ENCODE measurements at places on chromosomes 7 and 10.

- no peak for DNase-seq
Measured at GRCh38 chr10:72122221-72122620, 33.9 kb upstream of the SPOCK2 start.

- DNase-seq, result peak; percentile 30
Measured at GRCh38 chr10:90484518-90484917, 373.3 kb downstream of the HTR7 start.

DNA sequence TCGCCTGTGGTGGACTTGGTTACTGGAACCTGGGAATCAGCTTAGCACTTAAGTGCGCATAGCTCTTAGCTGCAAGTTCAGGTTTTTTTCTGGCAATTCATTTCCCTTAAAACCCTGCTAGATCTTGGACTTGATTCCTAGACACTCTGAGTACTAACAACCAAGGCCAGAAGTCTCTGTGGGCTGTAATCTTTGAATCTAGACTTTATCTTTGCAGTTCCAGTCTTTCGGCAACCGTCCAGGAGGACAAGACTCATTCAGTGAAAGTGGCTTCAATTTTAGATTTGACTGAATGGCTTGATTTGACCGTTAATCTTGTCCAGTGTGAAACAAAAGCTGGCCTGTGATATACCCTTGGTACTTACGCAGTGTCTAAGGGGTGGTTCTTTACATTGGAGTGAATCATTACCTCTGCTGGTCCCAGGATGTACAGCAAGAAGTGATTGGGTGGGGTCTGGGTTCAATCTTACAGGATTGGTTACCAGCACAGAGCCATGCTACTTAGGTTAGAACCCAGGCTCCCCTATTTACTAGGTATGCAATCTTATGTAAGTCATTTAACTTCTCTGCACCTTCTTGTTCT is 16.4 kb downstream of the PTTG1IP2 start:
- no peak for DNase-seq

GRCh38 chr7:16668049-16668858 is 22.3 kb downstream of the BZW2 start:
- DNase-seq, result peak; percentile 67

GRCh38 chr7:24756545-24757352 is 515 bp downstream of the GSDME start:
- DNase-seq, result peak; percentile 59

DNA sequence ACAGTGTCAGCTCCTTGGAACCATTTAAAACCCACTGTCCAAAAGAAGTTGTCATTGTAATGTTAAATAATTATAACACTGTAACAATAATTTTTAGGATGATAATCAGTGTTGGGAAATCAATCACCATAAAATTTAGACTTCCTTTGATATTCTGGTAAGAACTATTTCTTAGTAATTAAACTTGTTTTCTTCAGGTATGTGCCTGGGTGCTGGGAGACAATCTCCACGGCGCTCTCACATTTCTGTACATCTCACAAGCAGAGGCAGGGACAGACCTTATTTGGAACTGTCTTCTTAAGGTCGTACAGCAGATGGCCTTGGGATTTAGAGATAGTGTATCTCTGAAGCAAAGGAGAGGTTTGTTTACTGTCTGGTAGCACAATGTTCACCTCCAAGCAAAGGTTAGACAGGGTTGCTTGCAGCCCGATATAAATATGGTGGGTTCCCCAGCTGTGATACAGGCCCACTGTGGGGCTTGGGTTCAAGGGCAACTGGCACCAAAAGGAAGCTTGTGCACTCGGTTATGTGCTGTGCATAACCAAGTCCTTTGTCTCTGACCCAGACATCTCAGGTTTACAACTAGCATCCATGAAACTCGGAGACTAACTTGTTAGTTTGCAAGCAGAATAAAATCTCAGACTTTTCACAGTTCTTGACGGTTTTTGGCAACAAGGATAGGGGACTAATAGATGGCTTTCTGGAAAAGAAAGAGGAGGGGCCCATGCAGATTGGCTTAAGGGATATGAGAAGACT is 125.5 kb downstream of the RNF32 start:
- DNase-seq, result no peak

- no peak for DNase-seq
Measured at GRCh38 chr7:124752310-124752709, 13.3 kb downstream of the GPR37 start.

GRCh38 chr7:30286749-30287148 is 2.4 kb downstream of the ZNRF2 start:
- DNase-seq, result no peak

- no peak for DNase-seq
Measured at GRCh38 chr10:83612050-83612449, 527.3 kb upstream of the GHITM start.

- DNase-seq, result peak; percentile 45
Measured at GRCh38 chr7:99112097-99112496, 31.8 kb downstream of the SMURF1 start.

DNA sequence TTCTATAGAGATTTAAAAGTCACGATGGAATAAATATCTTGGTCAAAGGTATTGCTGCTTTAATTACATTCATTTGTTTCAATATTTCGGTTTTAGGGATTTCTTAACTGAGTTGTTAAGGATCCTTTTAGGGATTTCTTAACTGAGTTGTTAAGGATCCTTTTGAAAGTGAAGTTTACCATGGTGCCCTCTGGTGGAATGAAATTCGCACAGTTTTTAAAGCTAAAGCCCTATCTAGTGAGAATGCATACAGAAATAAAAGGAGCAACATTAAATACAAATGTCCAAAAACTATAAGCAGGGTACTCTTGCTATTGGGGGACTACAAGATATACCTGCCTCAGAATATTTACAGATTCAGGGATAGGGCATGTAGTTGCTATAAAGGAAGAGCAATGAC is 193.7 kb downstream of the RNLS start:
- no peak for DNase-seq

DNA sequence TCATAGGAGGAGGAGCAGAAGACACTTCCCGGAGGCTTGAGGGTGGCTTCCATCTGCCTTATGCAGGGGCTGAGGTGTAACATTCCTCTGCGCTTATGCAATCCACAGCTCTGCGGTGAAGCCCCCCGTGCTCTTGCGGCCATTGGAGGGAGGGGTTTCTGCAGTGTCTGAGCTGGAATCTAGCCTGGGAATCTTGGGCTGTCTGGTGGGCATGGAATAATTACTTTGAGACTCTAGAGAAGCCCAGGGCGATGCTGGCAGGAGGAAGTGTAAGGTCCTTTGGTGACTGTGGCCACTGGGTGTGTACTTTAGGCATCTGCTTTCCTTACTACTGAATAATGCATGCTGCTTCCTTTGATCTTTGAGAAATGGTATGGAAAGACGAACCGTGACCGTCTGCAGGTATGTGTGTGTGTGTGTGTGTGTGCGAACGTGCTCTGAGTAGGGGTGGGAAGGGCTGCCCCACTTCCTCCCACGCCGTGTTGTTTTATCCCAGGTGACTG is 181.0 kb downstream of the PRPF18 start:
- peak; percentile 90 for DNase-seq

GRCh38 chr10:62907470-62908212 is 91.5 kb upstream of the EGR2 start:
- no peak for DNase-seq

DNA sequence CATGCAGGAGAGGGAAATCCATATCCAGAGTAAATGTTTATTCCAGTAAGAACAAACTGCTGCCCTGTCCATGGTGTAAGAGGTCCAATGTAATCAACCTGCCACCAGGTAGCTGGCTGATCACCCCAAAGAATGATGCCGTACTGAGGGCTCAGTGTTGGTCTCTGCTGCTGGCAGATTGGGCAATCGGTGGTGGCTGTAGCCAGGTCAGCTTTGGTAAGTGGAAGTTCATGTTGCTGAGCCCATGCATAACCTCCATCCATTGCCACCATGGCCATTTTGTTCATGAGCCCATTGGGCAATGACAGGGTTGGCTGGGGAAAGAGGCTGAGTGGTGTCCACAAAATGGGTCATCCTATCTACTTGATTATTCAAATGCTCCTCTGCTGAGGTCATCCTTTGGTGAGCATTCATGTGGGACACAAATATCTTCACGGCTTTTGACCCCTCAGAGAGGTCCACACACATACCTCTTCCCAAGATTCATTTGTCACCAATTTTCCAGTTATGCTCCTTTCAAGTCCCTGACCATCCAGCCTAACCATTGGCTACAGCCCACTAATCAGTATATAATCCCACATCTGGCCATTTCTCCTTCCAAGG is 23.3 kb upstream of the PAPSS2 start:
- no peak for DNase-seq

GRCh38 chr10:120514035-120514620 is 57.1 kb downstream of the PLPP4 start:
- DNase-seq, result peak; percentile 47

DNA sequence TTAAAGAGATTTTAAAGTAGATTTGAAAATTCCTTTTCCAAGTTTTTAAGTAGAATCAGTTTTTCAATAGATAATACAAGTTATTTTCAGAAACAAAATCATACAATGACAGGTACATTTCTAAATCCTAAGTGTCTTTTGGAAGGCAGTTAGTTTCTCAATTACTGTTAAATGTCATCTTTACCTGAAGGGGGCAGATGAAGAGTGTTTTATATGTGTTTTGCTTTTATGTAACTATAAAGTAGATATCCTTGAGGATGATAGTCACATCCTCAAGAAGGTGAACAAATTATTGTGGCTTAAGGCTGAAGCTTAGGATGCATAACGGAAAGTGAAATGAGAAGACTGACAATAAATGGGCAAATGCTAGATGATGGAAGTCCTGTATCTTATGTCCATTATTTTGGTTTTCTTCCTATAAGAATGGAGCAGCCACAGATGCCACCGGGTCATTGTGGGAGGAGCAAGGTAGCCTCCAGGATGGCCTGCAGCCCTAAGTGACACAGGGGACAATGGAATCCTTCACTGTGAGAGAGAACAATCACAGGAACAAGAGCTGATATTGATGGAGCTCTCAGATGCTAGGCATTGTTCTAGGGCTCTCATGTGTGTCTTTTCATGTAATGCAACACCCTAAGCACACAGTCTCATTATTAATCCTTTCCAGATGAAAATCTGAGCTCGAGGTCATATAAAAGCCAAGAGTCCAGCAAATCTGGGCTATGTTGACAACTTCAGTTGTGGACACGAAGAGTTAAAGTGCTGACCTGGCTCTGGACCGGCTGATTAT is 14.1 kb upstream of the MKX start:
- DNase-seq, result no peak

- DNase-seq, result peak; percentile 44
Measured at GRCh38 chr7:98826811-98827231, 43.0 kb downstream of the TMEM130 start.

- DNase-seq, result no peak
Measured at GRCh38 chr7:149637911-149638565, 135.3 kb downstream of the ZNF467 start.

- DNase-seq, result peak; percentile 72
Measured at GRCh38 chr7:73746378-73746777, 7.8 kb upstream of the ABHD11 start.

GRCh38 chr7:5597772-5598171 is 174.1 kb upstream of the TNRC18 start:
- DNase-seq, result no peak

DNA sequence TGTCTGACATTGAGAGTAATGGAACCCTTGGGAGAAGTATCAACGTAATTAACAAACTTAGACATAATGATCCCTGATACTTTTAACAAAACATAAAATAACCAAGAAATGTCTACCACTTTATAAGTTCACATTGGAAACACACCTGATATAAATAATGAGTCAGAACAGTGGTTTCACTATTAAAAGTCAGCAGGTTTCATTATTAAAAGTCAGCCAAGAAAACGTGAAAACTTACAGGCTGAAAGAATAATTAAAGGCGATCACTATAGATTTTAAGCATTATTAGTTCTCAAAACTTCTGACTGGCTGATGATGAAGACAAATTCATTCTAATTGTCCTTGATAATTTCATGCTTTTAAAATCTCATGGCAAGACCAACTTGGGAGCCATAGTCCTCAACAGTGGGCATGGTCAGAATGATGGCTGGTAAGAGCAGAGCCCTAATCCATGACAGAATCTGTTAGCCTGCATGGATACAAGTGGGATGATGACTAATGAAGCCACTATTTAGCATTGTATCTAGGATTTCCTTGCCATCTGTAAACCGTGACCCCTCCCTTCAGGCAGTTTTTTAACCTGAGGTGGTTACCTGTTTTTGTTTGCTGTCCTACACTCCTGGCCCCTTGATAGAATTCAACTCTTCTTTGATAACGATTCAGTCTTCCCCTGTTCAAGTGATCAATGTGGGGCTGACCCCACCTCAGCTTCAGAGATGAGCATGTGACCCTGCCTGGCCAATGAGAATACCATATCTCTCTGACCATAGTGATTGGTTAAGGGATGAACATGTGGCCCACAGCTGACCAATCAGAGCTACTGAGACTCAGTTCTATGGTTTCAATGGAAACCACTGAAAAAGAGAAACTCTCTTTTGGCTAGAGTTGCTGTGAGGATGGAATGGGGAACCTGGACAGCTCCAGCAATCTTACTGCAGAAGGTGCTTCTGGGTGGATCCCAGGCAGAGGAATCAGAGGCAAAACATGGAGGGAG is 151.0 kb downstream of the PLPP4 start:
- no peak for DNase-seq

- no peak for DNase-seq
Measured at GRCh38 chr10:96863922-96864543, 31.9 kb downstream of the LCOR start.

DNA sequence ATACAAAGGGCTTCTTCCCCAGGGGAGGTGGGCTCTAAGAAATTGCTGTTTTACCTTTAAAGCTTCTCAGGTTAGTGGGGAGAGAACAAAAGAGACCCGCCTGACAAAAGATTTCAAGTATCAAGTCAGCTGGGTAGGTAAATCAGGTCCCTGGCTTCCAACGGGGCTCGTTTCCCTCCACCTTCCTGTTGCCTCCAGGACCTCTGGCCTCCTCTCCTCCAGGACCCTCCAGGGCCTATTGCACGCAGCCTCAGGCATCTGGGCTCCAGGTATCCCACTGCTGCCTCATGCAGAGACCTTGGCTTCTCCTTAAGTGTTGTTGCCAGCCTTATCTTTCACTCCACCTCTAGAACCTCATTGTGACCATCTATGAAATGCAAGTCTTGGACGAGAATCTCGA is 2.9 kb downstream of the BNIP3 start:
- DNase-seq, result peak; percentile 44

DNA sequence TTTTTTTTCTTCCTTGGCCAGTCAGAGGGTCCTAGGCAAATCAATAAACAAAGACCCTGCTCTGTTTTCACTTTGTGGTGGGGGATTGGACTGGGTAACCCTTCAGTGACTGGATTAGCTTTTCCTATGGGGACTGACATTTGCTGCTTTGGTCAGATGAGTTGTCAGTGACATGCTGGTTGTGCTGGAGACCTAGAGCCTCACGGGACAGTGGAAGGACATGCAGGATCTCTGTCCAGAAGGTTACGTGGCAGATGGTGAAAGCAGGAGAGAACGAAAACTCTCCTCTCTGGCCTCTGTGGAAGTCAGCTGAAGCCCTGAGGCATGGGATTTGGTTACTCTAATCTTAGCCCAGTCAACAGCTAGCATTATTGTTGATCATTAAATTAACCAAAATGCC is 90.0 kb upstream of the BMPER start:
- no peak for DNase-seq

- no peak for DNase-seq
Measured at GRCh38 chr7:33591490-33591889, 313.8 kb upstream of the BMPER start.

GRCh38 chr10:125551247-125551646 is 131.7 kb downstream of the TEX36 start:
- DNase-seq, result no peak

GRCh38 chr10:112528235-112528634 is 81.2 kb downstream of the VTI1A start:
- DNase-seq, result no peak
